ENCODE measurements at places on chromosomes 4 and X.

- DNase-seq, result no peak
Observed at GRCh38 chrX:135489542-135489941, 30.9 kb upstream of the INTS6L start.

DNA sequence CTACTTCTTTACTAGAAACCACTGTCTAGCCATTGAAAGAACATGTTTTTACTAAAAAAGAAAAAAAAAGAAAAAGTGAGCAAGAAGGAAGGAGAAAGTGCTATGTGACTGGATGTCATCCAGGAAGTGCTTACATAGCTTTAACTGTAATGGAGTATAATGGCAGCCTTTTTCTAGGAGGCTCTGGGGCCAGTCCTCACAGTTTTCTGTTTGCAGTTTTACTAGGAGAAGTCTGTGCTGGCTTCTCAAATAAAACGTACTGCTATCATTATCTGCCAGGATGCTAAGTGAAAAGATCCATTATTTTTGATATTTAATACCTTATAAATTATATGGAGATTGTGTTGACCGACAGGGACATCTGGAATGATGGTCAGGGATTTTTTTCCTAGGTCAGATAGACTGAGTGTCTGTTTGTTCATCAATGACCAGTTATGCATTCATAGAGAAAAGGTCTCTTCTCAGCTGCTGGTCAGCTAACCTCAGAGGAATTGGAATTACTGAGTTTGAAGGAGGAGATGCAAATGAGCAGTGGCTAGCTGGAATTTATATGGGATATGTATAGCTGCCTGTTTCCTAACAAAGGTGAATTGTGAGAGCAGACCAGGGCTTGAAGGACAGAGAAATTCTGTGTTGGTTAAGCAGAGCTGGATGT, 21.7 kb downstream of the LPAR4 start:
- no peak for DNase-seq

GRCh38 chrX:81195712-81196111, 6.0 kb downstream of the HMGN5 start:
- peak; percentile 46 for DNase-seq

DNA sequence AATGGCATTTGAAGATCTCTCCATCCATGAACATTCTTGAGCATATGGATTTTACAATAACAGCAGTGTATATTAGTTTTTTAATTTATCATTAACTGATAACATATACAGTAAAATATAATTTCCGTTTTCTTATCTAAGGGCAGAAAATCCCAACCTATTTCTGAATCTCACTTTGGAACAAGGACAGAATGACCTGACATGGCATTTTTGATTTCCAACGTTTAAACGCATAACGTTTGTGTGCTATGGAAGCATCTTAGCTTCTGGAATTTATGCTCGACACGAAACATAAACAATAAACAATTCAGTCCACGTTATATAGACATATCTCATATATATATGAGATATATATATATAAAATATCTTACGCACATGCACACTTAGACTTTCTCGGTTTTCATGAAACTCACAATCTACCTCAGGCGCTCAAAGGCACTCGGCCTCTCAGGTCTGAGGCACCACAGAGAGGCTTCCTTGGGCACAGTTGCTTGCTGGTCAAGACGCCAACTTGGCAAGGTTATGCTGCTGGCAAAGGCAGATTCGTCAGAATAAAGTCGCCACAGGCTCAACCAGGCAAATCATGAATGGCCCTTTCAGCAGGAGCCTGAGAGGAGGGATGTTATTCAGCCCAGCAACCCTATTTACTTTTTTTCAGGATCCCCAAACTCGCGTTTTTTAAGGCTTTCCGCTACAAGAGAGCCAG, 1.0 kb upstream of the UGT8 start:
- DNase-seq, result no peak

Measured in Kasumi-1 (cell line).